ENCODE measurements at places on chromosomes 11 and 22.

DNA sequence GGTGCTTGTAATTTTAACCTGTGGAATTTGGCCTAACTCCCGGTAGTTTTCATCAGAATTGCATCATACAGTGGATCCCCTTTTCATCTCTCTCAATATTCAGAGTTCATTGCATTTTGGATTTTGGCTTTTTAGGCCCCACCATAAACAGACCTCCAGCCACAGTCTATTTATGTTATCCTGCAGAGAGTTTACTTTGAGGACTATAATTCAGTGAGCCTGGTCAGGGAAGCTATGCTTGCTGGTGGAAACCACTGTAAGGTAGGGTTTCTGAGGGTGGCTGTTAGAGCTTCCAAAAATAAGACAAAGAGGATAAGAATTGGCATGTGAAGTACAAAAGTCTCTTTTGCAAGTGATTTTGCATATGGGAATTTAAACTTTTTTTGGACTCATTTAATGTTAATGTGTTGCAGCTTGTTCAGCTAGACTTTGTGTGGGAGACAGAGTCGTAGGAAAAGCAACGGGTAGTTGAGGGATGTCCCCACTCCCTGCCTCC is 34.8 kb upstream of the DDI1 start:
- DNase-seq: no peak

DNA sequence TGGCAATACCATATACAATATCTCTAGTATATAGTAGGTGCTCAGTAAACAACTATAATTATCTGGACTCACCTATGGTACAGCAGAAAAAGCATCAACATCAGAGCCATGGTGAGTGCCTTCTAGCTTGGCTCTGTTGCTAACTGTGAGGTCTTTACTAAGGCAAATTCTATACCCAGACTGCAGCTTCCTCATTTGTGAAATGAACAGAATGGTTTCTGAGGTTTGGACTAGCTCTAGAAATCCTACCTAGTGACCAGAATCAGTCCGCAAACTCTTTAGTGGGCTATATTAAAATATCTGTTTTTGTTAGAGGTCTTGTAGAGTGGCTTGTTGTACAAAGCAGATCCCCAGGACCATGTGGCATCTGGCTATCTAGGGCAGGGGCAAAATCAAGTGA is 3.7 kb downstream of the MS4A1 start:
- no peak for DNase-seq

GRCh38 chr11:130526846-130527245 is 78.4 kb downstream of the ADAMTS15 start:
- DNase-seq: no peak

- DNase-seq: no peak
Observed at GRCh38 chr11:69352715-69353319, 58.9 kb downstream of the MYEOV start.

GRCh38 chr11:23236826-23237555 is 376.7 kb upstream of the CCDC179 start:
- no peak for DNase-seq

GRCh38 chr22:49977578-49977977 is 17.0 kb downstream of the PIM3 start:
- no peak for DNase-seq

DNA sequence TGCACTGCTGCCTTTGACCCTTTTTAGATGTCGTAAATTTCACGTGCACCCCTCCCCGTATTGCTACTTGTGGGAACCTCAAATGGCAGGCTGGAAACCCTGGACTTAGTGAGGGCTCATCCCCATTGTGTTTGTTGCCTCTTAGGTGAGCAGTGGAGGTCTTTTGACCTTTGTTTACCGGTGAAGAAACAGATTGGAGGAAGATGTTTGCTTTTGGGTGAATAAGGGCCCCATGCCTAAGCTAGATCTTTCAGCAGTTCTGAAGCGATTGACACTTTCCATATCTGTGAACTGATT is 782 bp downstream of the SMARCB1 start:
- no peak for DNase-seq

DNA sequence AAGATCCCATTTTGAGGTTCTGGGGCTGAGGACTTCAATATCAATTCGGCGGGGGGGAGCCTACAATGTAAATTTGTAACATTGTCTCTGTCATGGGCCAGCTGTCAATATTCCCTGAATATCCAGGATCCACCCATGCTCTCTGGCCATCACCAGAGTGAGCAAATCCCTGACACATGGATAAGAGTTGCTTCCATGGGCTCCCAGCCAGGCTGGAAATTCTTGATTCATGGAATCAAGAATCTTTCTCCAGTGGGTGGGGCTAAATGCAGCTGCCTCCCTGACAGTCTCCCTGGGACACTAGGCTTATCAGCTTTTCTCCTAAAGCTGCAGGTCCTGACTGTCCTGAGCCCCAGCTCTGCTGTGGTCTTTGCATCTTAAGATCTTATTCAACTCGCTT is 86.9 kb upstream of the IGLL5 start:
- no peak for DNase-seq

DNA sequence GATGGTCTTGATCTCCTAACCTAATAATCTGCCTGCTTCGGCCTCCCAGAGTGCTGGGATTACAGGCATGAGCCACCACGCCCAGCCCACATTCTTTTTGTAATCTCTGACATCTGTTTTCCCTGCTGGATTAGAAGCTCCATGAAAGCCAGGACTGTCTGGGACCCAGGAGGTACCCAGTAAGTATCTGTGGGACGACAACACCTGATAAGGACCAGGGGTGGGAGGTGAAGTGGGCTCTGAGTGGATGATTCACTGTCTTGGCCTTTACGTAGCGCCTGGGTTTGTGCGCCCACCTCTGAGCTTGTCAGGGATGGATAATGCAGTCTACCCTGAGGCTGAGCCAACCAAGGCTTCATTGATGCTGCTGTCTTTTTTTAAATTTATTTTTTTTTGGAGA is 118.8 kb downstream of the ABTB2 start:
- no peak for DNase-seq

DNA sequence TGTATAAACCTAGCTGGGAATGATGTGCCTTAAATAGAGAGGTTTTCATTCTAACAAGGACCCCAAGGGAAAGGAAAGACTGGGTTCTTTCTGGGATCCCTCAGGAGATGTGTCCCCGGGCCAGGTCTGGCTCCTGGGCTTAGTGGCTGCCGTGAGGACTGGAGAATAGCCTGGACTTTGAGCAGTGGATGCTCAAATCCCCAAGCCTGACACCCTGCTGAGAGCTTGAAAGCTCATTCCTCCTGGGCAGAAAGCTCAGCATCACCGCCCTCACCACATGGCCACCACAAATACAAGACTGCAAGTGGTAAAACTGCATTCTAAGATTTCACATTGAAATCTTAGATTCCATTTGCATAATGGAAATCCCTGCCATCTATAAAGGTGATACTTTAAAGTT is 79.4 kb upstream of the NARS2 start:
- no peak for DNase-seq

DNA sequence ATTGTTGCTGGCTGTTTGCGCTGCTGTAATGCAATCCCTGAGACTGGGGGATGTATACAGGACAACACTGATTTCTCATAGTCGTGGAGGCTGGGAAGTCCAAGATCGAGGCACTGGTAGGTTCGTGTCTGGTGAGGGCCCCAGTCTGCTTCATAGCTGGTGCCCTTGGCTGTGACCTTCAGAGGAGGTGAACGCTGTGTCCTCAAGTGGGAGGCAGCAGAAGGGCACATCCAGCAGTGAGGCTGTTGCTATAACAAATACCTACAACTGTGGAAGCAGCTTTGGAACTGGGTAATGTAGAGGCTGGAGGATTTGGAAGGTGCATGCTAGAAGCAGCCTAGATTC is 21.3 kb downstream of the KRTAP5-5 start:
- DNase-seq: no peak

Data from neuronal stem cell (in vitro differentiated cells).